Lung (tissue), 17 donors: ENCODE measurements at places on chromosomes 12 and 14. TPM values are rescaled to one million over a fixed set of nuclear protein-coding genes. Genes with fewer than 3 reads are reported as not detected.

Gene ZNF219
- polyA plus RNA-seq: 21.6 TPM

Gene CD69
- 3.9 TPM for polyA plus RNA-seq

- H3K27me3 ChIP-seq: no peaks in the 10 kb centered on the region
- peaks cover under 1% of the 10 kb centered on the region for H3K4me1 ChIP-seq
- H3K36me3 ChIP-seq: no peaks in the 10 kb centered on the region
Observed at GRCh38 chr12:78622529-78623195, 241.9 kb upstream of the SYT1 start.

DNA sequence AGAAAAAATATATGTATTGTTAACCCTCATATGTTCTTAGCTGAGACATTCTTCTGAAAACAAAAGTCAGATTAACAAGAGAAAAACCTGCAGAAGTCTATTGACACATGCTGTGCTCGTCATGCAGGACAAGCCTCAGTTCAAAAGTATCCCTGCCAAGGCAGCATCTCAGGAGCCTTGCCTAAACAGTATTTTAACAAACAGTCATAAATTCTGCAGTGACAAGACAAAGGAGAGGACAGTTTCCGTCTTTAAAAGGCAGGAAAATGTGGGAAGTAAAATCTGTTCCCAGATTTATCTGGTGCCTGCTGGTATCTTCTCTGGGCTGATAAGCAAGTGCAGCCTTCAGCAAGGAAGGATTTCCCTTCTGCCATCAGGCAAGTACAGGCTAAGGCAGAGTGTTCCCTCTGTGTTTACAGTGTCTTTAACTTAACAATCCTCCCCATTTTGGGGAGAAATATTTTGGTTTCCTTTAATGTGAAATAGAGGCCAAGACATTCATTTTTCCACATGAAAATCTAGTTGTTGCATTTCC is 480.2 kb upstream of the CCDC196 start:
- H3K27ac ChIP-seq: no peak overlapping the region
- no peak overlapping the region for H3K4me3 ChIP-seq
- H3K27me3 ChIP-seq: no peaks in the 10 kb centered on the region
- no peak for DNase-seq
- no peaks in the 10 kb centered on the region for H3K4me1 ChIP-seq

GRCh38 chr14:23641915-23642588 is 5.9 kb downstream of the DHRS2 start:
- DNase-seq: no peak
- no peak overlapping the region for H3K4me3 ChIP-seq
- H3K27ac ChIP-seq: no peak overlapping the region
- H3K4me1 ChIP-seq: peaks cover 12% of the 10 kb centered on the region
- no peaks in the 10 kb centered on the region for H3K27me3 ChIP-seq

DNA sequence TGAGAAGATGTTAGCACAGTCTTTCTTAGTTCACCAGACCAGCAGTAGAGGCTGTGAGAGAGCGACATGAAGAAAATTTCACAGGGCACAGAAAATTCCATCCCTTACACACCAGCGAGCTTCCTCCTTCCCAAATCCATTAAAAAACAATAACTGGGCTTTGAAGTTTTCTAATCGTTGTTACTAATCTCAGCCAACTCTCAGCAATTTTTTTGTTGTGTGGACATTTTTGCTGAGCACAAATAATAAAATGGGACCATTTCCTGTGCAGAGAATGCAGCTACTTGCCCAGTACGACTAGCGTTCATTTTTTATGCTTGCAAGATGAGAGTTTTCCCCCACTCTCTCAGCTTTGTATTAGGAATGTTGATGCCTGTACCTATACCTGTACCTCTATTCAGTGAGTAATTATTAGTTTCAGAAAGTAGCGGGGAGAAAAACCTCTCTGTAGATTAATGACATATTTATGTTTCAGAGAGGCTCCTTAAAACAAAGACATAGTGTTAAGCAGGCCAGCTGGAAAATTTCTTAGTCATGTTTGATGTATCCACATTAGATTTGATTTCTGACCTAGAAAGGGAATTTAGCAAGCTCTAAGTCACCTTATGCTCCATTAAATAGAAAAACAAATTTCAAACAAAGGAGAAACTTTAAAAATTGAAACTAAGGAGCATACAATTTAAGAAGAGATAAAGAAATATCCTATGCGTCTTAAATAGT is 146.5 kb downstream of the SRGAP1 start:
- no peaks in the 10 kb centered on the region for H3K27me3 ChIP-seq
- no peak overlapping the region for H3K27ac ChIP-seq
- H3K4me3 ChIP-seq: no peak overlapping the region
- DNase-seq: peak; percentile 86
- H3K36me3 ChIP-seq: no peaks in the 10 kb centered on the region
